ENCODE measurements at places on chromosomes 12 and 14.
A peak's percentile ranks its signal among the peaks of the same experiment; 100 is the strongest.

GRCh38 chr14:76591266-76591665 is 170.0 kb upstream of the VASH1 start:
- DNase-seq = no peak

GRCh38 chr12:96078231-96079135 is 43.1 kb upstream of the LTA4H start:
- DNase-seq = peak; percentile 43

GRCh38 chr12:16492240-16492639 is 113.7 kb downstream of the LMO3 start:
- no peak for DNase-seq

GRCh38 chr14:23648764-23649460 is 12.7 kb downstream of the DHRS2 start:
- DNase-seq = no peak

- no peak for DNase-seq
Measured at GRCh38 chr12:99529966-99530365, 117.6 kb upstream of the GARIN6 start.

DNA sequence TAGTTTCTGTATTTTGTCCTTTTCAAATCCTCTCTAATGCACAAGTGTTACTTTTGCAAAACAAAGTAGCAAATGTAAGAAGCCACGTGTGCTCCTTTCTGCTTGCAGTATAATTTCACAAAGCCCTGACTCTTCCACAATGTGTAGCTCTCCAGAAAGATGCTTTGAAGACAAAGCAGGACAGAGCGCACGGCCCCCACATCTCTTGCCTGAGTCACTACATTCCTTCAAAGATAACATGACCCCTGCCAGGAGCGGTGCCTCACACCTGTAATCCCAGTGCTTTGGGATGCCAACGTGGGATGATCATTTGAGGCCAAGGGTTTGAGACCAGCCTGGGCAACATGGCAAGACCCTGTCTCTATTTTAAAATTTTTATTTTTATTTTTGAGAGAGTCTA is 40.5 kb downstream of the JAG2 start:
- DNase-seq = no peak

Data from uterus (tissue), 4 donors.